ENCODE measurements at places on chromosomes 16 and 17.

GRCh38 chr16:54317101-54317611 is 30.6 kb upstream of the IRX3 start:
- DNase-seq: no peak

DNA sequence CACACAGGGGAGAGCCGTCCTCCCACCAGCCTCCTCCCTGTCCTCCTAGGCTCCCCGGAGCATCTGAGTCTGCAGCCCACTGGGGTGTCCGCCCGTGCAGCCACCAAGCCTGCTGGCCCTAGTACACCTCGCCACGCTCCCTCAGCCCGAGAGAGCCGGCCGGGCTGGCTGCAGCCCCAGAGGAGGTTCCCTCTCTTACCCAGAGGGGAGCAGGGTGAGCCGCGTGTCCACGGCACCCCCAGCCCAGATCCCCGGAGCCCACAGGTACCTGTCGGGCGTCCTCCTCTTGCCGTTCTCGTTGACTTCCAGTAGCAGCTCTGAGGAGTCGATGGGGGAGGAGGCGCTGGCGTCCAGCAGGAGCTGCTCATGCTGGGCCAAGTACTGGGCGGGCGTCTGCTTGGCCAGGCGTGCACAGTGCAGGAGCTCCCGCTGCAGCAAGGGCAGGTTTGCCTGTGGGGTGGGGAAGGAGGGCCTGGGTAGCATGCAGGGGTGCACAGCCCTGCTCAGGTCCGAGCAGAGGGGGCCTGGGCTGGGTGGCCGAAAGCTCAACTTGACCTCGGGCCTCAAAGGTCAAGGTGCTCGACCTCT is 19.3 kb upstream of the PABPN1L start:
- DNase-seq: no peak

DNA sequence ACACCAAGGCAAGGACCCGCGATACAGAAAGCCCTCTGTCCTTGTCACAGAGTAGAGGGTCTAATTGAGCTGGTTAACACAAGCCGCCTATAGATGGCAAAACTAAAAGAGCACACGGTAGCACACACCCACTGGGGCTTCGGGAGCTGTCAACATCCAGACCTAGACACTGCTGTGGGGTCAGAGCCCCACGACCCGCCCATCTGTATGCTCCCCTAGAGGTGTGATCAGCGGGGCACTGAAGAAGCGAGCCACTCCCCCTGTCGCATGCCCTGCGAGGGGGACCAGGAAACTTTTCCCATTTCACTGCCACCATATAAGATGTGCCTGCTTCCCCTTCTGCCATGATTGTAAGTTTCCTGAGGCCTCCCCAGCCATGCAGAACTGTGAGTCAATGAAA is 1255.8 kb upstream of the CDH8 start:
- DNase-seq: no peak

DNA sequence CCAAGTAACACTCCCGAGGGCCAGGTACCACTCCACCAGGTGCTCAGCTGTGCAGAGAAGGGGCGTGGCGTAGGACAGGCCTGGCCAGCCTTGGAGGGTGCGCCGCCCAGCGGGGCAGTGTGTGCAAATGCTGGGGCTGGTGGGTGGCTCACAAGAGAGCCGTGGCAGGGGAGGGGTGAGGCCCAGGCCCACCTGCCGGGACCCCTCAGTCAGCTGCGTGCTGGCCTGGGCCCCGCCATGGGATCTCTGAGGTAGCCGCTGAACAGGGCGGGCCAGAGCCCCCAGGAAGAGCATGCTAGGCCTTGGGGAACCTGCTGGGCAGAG is 8.8 kb downstream of the TPSG1 start:
- no peak for DNase-seq

- DNase-seq: no peak
These were observed 15.4 kb downstream of the USP6 start for GRCh38 chr17:5131146-5131715.
